ENCODE measurements at places on chromosomes 11 and 22. TPM values are rescaled to one million over a fixed set of nuclear protein-coding genes. Genes with fewer than 3 reads are reported as not detected.
A peak's percentile ranks its signal among the peaks of the same experiment; 100 is the strongest.

GRCh38 chr11:111982019-111982464 is 43.2 kb upstream of the DLAT start:
- DNase-seq, result peak; percentile 59

DNA sequence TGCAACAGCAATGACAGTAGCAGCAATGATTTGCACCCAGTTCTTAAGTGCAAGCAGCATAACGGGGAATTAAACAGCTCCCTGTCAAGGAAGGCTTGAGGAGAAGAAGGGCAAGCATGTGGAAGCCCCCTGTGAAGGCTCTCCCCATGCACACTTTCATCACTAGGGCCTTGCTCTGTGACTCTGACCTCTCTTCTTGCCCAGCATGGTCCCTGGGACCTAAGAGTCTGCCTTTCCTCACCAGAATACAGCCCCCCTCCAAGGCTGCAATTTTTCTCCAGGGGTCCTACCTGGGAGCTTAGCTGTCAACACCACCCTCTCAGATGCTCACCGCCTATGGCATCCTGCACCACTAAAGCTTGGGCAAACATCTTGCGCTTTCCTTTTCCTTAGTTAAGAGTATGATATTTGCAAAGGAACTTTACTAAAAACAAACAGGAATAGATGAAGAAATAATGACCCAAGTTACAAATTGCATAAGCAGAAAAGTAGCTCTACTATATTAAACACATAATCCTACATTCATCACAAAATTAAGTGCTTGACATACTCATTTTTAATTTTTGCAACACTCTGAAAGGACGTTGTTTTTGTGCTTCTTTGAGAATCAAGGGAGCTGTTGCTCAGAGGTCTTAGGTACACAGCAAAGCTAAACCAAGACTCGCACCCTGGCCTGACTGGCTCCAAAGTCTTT is 187.6 kb downstream of the ADAMTS15 start:
- DNase-seq, result no peak

Gene C11orf65
- total RNA-seq, result not detected

Gene C11orf97
- not detected for total RNA-seq

DNA sequence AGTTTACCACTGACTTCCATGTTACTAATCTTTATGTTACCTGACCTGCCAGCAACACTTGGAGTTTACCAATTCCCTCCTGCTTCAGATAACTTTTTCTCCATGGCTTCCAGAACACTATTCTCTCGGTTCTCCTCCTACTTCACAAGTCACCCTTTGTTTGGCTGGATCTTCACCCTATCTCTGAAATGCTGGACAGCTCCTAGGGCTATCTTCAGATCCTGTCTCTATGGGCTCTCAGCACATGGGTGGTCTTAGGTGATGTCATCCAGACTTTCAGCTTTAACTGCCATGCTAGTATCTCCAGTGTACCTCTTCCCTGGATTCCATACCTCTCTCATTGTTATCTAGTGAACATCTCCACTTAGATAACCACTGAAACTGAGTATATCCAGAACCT is 12.2 kb upstream of the VWCE start:
- DNase-seq, result no peak

Gene VSIG10L2
- not detected for total RNA-seq

GRCh38 chr22:28180804-28181731 is 262.0 kb upstream of the PITPNB start:
- peak; percentile 26 for DNase-seq

All from endothelial cell of umbilical vein (primary cell).